ENCODE measurements at places on chromosomes 2 and 18. TPM values are rescaled to one million over a fixed set of nuclear protein-coding genes. Genes with fewer than 3 reads are reported as not detected.

DNA sequence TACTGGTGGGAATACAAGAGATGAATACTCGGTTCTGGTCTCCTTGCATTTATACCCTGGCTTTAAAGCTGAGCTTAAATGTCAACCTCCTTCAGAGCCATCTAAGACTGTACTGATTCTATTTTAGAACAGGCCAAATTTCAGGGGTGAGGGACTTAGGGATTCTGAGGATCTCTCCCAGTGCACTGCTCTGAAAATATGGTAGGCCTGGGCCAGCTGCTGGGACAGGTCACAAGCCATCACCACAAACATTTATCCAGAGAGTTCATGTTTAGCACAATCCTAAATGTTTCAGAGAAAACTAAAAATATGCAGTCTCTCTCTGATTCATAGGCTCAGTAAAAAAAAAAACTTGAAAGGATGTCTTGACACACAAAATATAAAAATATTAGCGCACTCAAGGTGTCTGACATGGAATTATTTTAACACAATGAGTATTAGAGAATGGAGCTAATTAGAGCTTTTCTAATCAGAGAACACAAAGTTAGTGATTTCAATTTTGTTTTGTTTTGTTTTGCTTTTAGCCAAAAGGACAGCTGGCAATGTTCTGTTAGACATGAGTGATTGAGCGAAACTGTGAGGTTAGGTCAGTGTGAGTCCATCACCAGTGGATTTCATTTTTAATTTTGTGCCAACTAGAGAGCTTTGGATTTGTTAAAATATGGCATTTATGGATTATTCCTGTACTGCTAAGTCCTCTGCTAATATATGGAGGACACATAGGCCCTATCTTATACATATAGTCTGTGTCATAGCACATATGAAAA lies 38.8 kb downstream of the MFSD6 start:
- H3K27ac ChIP-seq, result no peak overlapping the region
- H3K4me1 ChIP-seq, result no peaks in the 10 kb centered on the region
- no peaks in the 10 kb centered on the region for H3K27me3 ChIP-seq
- H3K4me3 ChIP-seq, result no peak overlapping the region
- DNase-seq, result no peak

GRCh38 chr2:171287611-171288010 lies 126.9 kb upstream of the TLK1 start:
- H3K36me3 ChIP-seq, result no peaks in the 10 kb centered on the region
- no peak overlapping the region for H3K4me3 ChIP-seq
- H3K4me1 ChIP-seq, result no peaks in the 10 kb centered on the region
- no peak overlapping the region for H3K27ac ChIP-seq
- no peaks in the 10 kb centered on the region for H3K27me3 ChIP-seq

DNA sequence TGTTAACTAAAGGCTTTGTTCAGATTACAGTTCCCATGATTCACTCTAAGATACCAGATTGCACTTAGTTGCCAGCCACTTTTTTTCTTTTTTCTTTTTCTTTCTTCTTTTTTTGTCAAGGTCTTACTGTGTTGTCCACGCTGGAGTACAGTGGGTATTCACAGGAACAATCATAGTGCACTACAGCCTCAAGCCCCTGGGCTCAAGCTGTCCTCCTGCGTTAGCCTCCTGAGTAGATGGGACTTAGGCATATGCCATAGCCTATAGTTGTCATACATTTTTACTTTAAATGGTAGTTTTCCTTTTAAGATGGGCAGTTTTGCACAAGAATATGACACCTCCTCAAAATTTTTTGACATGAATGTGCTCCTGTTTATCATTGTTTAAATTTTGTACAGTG lies 2.1 kb downstream of the UGP2 start:
- peak overlapping the region; percentile 54 for H3K4me3 ChIP-seq
- DNase-seq, result no peak
- H3K4me1 ChIP-seq, result peaks cover 35% of the 10 kb centered on the region
- H3K27ac ChIP-seq, result peak overlapping the region; percentile 93

DNA sequence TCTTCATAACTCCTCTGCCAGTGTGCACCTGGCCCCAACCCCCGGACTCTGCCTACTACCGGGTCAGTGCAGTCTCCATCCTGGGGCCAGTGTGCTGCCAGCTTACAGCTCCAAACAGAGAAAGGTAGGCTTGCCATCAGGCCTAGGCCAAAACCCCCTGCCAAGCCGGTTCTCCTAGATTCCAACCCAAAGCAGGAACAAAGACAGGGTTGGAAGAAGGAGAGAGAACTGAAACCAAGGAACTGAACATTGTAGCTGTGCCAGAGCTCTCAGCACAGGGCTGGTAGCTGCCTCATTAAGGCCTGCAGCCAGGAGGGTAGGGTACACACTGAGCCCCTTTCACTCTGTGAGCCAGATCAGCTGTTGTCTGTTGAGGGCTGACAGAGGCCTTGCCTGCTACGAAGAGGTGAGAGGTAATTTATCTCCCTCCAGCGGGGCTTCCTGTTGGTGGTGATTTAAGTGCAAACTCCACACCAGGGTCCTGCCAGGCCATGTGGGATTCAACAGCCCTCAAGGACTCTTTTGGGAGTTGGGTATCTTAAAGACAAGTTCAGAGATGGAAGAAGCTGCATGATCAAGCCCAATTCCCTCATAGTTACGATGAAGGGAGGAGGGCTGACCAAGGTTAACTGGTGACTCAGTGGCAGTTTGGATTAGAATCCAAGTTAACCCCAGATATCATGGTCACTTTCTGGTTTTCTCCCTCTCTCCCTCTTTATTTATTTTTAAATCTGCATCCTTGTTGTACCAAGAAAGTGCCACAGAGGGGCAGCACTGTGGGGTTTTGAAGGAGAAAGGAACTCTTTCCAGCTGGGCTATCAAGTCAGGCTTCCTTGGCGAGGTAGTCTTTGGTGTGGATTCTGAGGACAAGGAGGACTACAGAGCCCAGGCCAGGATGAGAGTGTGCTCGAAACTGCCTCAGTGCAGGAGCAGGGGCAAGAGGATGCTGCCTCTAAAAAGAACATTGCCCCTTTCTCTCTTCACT lies 48.1 kb downstream of the CYRIA start:
- peaks cover 6% of the 10 kb centered on the region for H3K4me1 ChIP-seq
- no peaks in the 10 kb centered on the region for H3K36me3 ChIP-seq
- no peaks in the 10 kb centered on the region for H3K27me3 ChIP-seq
- no peak overlapping the region for H3K4me3 ChIP-seq

GRCh38 chr2:219165058-219165911 lies 4.5 kb downstream of the SLC23A3 start:
- no peak for DNase-seq
- H3K4me1 ChIP-seq, result no peaks in the 10 kb centered on the region
- H3K4me3 ChIP-seq, result no peak overlapping the region

DNA sequence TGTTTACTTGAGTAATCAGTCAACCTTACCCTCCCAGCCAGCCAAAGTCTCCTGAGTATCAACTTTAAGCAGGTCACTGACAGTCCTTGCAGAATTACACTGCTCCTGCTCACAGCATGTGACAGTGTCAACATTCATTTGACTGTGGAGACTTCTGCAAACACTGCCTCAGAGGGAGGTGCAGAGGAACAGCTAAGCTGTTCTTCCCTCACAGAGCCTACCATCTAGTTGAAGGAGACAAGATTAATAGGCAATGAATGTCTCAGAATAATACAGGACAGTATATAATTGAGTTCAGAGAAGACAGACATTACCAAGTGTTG lies 11.9 kb downstream of the SLC14A2 start:
- no peak overlapping the region for H3K27ac ChIP-seq
- H3K27me3 ChIP-seq, result no peaks in the 10 kb centered on the region
- DNase-seq, result no peak
- no peaks in the 10 kb centered on the region for H3K36me3 ChIP-seq
- peaks cover 4% of the 10 kb centered on the region for H3K4me1 ChIP-seq

GRCh38 chr18:39523281-39523680 lies 1957.7 kb upstream of the CELF4 start:
- peak; percentile 15 for DNase-seq
- H3K36me3 ChIP-seq, result no peaks in the 10 kb centered on the region
- H3K4me1 ChIP-seq, result no peaks in the 10 kb centered on the region
- H3K27ac ChIP-seq, result no peak overlapping the region
- no peak overlapping the region for H3K4me3 ChIP-seq

GRCh38 chr2:110888411-110888810 lies 156.0 kb downstream of the ACOXL start:
- H3K4me3 ChIP-seq, result no peak overlapping the region
- H3K27me3 ChIP-seq, result no peaks in the 10 kb centered on the region
- H3K27ac ChIP-seq, result no peak overlapping the region
- no peaks in the 10 kb centered on the region for H3K36me3 ChIP-seq

The SLC9A4 gene
- total RNA-seq, result not detected

The SERPINB13 gene
- total RNA-seq, result not detected
